Foreskin melanocyte (primary cell): ENCODE measurements at places on chromosomes 13 and 19.

GRCh38 chr19:18046059-18046718 is 38.2 kb downstream of the ARRDC2 start:
- DNase-seq, result no peak

GRCh38 chr13:36074659-36075058 is 56.5 kb downstream of the DCLK1 start:
- DNase-seq, result no peak

DNA sequence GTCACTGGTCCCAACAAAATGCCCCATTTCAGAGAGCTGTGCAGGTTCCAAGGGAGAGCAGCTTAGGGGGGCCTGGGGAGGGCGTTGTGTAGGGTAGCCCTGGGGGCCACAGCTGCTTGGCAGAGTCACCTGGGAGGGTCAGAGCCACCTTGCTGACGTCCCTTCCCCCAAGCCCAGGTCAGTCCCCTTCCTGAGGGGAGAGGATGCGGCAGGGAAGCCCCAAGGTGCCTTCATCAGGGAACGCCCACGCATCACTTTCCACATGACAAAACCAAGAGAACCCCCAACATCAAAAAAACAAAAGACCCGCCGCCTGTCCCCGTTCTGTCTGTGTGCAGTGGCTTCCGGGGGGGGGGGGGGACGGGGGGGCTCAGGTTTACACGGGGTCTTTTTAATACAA is 5.3 kb upstream of the UQCR11 start:
- no peak for DNase-seq

DNA sequence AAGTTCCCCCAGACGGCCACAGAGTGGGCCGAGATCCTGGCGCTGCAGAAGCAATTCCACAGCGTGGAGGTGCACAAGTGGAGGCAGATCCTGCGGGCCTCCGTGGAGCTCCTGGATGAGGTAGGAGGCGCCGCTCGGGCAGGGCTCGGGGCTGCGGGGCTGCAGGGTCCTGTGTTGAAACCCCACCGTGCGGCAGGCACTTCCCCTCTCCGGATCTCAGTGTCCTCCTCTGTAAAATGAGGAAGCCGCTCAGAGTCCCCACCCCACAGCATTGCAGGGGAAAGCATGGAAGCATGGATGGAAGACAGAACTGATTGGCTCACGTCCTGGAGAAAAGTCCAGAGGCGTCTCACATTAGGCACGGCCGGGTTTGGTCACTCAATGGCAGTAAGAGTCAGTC is 6.8 kb upstream of the SCN1B start:
- DNase-seq, result no peak

DNA sequence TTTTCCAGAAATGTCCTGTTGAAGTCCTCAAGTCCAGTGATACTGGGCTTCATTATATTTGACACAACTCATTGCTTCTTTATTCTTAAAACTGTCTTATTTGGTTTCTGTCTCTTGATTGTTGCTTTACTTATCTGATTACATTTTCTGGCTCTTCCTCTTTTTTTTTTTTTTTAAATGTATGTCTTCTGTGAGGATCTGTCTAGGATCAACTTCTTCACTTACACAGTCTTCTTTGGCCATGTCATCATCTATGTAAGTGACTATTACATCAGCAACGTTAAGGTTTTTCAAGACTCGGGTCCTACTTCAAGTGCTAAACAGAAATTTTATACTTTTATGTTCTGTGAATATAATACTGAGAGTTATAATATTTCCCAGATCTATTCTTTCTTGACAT is 162.1 kb downstream of the PDS5B start:
- no peak for DNase-seq

DNA sequence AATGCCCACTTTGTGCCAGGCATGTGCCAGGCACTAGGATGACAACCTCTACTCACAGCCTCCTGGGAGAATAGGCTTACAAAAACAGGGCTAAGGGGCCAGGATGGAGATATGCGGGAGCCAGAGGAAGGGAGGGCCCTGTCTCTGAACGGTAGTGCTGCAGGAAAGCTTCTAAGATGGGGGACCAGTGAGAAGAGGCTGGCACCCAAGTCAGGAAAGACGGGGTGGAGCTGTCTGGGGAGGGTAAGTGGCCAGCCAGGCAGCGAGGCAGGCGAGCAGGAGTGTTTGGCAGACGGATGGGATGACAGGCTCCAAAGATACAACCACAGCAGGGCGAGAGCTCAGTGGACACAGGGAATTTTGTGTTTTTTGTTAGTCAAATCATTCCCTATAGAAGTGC is 44.7 kb upstream of the GPI start:
- DNase-seq, result no peak

DNA sequence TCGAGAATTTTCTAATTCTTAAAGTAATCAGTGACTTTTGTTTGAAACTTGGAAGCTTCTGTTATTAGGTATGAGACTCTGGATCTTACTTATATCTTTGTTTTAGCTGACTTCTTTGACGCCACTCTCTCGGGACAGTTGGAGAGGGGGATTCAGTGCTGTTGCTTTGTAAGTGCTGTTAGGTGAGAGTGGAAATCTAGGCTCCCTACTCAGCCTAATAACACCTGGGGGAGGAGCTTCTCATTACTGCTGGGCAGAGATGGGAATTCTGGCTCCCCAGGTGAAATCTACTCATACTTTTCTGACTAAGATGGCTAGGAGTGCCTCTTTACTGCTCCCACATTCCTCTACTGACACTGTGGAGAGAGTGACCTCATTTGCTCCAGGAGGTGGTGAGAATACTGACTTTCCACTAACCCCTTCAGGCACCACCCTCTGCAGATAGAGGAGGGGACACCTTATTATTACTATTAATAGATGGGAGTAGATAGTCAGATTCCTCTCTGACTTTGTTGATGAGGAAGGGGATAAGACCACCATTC is 324.9 kb upstream of the SPRY2 start:
- DNase-seq, result no peak

- DNase-seq, result no peak
Observed at GRCh38 chr13:82947191-82947621, 935.1 kb downstream of the SLITRK1 start.

DNA sequence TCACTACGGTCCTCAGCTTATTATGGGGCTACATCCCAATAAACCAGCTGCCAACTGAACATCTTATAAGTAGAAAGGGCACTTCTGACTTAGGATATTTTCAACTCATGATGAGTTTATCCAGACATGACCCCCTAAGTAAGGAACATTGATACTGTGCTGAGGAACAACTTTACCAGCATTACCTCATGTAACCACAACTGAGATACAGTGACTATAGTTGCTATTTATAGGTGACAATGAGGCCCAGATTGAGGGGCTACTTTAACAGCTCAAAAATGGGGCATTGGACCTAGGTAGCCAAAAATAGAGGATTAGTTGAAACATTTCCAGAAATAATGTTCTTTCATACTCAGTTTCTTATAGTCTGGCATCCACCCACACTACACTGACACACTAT is 26.8 kb downstream of the SKA3 start:
- no peak for DNase-seq

DNA sequence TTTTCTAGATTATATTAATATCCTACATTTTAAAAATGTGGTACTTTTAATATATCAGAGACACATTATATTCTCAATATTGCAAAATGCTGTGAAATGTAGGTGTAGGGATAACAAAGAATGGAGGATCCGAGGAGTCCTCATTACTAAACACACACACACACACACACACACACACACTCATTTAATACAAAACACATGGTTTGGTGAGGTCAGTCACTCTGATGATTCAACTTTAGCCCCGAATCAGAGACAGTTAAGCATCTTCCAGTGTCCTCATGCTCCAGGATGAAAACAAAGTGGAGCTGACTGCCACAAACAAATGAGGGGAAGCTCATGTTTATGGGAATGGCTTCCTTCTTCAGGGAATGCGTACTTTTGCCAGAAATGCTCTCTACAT is 147.5 kb downstream of the CYSLTR2 start:
- DNase-seq, result no peak

GRCh38 chr13:44287958-44288357 is 85.7 kb upstream of the SERP2 start:
- no peak for DNase-seq

DNA sequence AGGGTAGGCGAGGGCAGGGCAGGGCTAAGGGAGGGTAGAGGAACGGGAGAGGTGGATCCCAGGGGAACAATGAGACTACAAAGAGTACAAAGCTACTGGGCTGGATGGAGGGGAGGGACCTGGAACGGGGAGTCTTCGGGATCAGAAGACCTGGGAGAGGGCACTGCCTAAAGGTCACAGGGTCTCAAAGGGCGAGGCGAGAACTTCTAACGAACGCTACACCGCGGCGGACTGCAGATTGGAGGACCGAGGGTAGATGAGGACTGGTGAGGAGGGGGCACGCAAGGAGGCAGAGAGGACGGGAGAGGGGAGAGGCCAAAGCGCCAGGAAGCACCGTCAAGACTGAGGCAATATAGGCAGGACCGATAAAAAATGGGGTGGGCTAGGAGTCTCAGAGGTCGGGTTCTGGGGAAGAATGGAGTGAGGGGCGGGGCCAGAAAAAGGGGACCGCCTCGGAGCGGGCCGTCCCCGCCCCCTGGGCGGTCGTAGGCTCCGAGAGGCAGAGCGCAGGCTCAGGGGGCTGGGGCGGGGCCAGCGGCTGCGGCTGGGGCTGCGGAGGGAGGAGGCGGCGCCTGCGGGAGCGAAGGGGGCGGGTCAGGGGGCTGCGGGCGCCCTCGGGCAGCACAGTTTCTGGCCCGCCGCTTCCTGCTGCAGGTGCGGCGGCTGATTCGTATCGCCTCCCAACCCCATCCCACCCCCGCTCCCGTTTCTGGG is 1.3 kb upstream of the KCNC3 start:
- DNase-seq, result no peak

DNA sequence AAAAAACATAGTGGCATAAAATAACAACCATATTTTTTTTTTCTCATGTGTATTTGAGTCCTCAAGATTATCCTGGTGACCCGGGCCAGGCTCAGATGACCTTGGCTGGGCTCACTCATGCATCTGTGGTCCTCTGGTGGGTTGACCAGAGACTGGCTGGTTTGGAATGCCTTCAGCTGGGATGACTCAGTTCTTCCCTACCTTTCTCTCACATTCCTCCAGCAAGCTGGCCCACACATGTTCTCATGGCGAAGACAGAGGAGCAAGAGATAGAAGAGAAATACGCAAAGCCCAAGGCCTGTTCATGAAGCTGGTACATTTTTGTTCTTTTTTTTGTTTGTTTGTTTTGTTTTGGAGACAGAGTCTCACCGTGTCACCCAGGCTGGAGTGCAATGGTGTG is 14.3 kb upstream of the ZNF541 start:
- no peak for DNase-seq

DNA sequence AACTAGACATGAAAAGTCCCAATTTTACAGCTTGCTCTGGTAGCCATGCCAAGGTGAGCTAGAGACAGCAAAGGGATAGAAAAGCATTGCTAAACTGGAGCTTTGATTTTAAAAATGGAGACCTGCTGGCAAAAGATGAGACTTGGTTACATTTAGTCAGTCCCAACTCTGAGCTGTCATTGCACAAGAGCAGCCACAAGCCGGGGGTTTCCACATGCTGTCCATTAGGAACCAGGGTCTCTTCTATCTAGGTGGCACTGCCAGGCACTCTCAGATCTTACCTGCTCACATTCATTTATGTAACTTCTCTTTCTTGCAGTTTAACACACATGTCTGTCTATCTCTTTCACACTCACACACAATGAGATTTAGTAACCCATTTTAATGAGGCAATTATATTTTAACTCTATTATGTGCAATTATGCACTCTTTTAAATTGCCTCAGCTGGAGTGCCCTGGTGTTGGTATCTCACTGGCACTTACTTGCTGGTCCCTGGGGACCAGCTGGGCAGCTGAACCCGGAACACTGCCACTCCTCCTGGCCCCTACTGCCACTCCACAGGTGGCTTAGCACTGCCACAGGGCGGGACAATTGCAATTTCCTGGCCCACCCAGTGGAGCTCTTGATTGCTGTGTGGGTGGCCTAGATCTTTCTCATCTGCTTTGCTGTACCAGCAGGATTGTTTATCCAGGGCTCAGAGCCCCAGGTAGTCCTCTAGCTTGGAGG is 112.5 kb downstream of the COG6 start:
- DNase-seq, result no peak

DNA sequence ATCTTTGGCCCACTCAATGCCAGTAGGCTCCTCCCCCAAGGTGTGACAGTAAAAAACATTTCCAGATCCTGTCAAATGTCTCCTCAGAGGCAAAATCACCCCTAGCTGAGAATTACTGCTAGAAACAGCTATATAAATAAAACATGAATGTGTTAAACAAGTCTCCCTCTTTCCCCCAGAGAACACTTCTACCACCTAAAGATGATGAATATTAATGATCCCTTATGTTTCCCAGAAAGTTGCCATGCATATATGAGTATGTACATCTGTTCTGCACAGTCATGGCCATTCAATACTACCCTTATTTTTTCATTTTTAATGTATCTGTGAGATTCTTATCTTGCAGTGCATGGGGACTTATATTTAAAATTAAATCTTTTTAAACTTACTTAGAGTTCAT is 230.0 kb downstream of the SHISA2 start:
- DNase-seq, result no peak

DNA sequence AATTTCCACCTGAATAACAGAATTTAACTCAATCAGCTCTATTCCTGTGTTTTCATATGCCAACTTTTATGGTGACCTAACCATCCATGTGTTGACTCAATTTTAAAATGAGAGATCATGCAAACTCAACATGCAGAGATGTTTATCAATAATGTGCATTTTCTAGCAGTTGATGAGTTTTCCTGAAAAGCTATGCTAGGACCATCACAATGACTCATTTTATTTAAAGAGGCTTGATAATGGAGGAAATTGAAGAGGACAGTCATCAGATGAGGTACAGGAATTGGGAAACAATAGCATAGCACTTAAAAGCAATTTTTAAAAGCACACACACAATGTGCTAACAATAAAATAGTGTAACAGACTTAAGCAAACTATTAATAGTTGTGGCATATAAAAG is 127.1 kb downstream of the VWA8 start:
- no peak for DNase-seq

DNA sequence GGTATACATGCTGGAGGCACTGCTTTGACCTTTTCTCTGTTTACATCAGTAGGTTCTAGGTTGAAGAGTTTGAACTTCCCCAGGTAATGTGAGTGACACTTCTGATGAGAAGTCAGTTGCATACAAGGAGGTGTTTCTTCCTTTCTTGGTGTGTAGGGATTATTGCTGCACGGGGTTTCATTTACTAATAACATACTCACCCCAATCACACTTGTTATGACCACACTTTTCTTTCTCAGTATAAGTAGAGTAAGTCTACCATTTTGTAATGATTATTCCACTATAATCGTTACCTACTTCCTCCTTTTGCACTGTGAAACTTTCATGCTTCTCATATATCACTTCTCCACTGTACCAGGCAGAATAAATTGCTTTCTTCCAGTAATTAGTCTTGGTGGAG is 138.0 kb downstream of the TNFSF13B start:
- no peak for DNase-seq
